ENCODE measurements at places on chromosomes 2 and 18.

- DNase-seq, result peak; percentile 90
Observed at GRCh38 chr18:63237881-63238692, 81.5 kb downstream of the BCL2 start.

- no peak for DNase-seq
Observed at GRCh38 chr18:57043241-57043640, 103.6 kb upstream of the BOD1L2 start.

GRCh38 chr2:229874647-229875046, 47.2 kb downstream of the TRIP12 start:
- DNase-seq, result no peak

- no peak for DNase-seq
Observed at GRCh38 chr2:98825020-98825350, 94.1 kb upstream of the MGAT4A start.

DNA sequence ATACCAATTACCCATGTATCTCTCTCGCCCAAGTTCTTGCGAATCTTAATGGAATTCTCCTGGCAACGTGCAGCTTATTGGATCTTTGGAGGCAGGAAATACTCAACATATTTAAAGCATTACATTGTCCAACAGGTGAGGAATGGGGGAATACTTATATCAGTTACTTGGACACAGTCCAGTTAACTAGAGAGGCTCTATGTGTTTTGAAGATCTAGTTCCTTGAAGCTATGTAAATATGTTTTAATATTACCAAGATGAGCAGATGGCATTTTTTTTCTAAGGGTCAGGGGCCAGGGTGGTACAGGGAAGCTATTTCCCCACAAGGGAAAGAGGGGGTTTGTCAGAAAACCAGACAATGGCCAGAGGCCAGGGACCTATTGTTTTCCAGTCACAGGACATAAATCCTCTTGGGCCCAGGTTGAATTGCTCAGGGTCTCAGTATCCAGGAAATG, 26.8 kb upstream of the MC5R start:
- no peak for DNase-seq

- peak; percentile 8 for DNase-seq
Observed at GRCh38 chr2:70188460-70188859, 2.4 kb downstream of the C2orf42 start.

DNA sequence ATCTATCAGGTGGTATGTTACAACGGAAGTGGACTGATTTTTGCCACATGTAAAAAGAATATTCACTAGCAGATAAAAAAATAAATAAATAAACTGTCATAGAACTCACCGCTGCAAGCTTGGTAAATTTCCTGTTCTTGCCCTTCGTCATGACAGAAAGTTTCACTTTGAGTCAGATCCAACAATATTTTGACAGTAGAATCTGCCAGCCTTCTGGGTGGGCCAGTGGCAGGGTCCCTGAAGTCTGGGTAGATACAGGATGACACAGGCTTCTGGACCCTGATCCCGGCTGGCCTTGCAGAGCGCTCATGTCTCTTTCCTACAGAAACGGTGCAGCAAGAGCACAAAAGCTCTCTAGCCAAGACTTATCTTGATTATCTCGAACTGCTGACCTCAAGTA, 97.8 kb upstream of the PMAIP1 start:
- no peak for DNase-seq

GRCh38 chr2:217085543-217085942, 225.7 kb upstream of the TNP1 start:
- peak; percentile 68 for DNase-seq

- no peak for DNase-seq
Observed at GRCh38 chr18:23842305-23842704, 153.1 kb downstream of the LAMA3 start.

DNA sequence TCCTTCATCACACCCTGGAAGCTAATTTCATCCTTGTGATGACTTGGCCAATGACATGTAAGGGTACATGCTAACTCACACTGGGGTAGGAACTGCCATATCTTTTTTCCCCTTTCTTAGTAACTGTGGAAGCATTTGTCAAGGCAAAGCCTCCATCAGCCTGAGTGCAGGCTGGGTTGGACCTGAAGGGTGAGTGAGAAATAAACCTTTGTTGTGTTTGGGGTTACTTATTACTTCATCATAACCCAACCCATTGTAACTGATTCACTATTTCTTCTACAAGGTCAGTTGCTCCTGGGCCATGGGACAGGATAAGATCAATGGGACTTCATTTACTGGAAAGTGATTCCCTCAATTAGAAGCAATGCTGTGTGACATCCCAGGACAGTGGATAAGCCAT, 108.4 kb downstream of the COL6A3 start:
- DNase-seq, result no peak

Data from fibroblast of mammary gland (primary cell).